ENCODE measurements at places on chromosomes 12 and 14.

- no peak for DNase-seq
Measured at GRCh38 chr12:96201272-96202227, 7.4 kb downstream of the ELK3 start.

DNA sequence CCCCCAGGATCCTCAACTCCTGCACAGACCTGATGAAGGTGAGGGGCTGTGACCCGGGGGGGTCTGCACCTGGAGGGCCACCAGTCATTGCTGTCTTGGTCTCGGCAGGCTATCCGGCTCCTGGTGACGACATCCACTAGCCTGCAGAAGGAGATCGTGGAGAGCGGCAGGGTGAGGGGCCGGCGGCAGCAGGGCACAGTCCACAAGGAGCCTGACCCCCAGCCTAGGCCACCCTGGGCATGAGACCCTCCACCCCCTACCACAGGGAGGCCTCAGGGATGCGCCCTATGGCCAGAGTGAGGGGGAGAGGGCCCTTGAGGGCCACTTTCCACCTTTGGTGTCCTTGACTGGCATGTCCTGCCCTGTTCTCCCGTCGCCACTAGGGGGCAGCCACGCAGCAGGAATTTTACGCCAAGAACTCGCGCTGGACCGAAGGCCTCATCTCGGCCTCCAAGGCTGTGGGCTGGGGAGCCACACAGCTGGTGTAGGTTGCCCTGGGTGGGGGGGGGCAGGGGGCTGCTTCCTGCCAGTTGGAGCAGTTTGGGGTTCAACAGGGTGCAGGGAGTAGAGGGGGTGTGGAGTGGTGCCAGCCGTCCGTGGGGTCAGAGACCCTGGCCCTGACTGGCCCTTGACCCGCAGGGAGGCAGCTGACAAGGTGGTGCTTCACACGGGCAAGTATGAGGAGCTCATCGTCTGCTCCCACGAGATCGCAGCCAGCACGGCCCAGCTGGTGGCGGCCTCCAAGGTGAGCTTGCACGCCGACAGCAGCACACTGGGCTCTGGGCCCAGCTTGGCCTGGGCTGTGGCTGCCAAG lies 25.0 kb downstream of the HIP1R start:
- peak; percentile 91 for DNase-seq

GRCh38 chr14:68811171-68811570 lies 18.3 kb upstream of the ZFP36L1 start:
- no peak for DNase-seq

- DNase-seq: no peak
Measured at GRCh38 chr12:94140556-94140955, 7.8 kb upstream of the PLXNC1 start.

GRCh38 chr14:70810621-70811020 lies 1.3 kb upstream of the MAP3K9 start:
- DNase-seq: no peak

GRCh38 chr12:76679778-76680177 lies 84.1 kb upstream of the ZDHHC17 start:
- no peak for DNase-seq

DNA sequence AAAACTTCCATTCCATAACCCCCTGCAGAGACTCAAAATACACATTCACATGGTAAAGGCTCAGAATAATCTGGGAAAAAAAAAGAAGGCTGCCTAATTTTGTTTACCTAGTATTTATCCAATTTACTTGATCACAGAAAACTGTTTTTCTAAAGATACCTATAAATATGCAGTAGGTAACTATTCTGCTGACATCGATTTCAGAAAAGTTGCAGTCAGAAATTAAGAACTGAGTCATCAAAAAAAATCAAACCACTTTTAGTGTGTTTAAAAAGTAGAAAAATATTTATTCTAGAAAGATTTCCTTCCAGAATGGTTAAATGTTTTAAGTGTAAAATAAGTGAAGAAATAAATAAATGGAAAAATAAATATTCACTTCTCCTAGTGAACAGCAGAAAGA lies 254.5 kb upstream of the CAND1 start:
- no peak for DNase-seq

DNA sequence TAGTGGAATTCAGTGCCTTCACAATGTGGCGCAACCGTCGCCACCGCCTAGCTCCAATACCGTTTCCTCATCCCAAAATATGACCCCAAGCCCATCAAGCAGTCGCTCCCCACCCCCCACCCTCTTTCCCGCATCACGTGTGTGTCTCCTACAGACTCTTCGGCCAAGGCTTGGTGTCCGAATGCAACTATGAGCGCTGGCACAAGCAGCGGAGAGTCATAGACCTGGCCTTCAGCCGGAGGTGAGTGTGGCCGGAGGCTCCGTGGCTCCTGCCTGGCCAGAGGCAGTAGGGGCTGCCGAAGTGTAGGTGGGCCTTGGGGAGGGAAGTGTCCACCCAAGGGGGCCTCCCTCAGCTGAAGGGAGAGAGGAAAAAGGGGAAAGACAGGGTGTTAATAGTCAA lies 15.8 kb downstream of the CYP46A1 start:
- no peak for DNase-seq

DNA sequence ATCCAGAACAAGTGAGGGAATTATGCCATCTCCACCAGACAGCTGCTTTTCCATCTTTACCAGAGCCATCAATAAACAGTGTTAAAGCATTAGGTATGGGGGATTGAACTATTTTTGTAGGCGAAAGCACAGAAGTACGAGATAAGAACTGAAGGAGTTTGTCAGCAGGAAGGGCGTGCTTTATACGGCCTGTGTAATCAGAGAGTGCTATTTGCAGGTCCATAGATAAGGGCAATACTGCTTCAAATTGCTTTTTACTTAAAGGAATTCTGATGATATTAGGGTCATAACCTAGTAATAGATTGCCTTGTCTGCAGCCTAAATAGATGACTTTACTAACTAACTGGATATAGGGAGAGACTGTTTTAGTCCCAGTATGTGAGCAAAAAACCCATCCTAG lies 20.3 kb upstream of the CLEC4E start:
- no peak for DNase-seq

- no peak for DNase-seq
Measured at GRCh38 chr12:90390947-90391346, 564.0 kb downstream of the CCER1 start.

GRCh38 chr14:30053103-30053502 lies 125.5 kb upstream of the PRKD1 start:
- no peak for DNase-seq

GRCh38 chr12:45974171-45974719 lies 16.1 kb downstream of the SCAF11 start:
- no peak for DNase-seq

DNA sequence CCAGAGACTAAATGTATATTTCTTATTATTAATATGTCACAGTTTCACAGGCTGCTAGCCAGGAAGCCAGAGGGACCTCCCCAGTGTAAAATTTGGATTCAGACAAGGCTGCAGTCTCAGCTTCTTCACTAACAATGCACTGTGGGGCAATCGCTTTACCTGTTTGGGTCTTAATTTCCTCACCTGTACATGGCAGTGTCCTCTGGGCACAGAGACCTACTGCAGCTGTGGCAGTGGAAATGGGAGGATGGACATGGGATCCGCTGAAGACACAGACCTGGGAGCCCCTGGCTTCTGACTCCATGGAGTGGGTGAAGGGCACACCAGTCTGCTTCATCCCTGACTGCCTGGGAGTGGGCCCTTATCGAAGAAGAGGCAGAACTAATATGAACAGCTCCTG lies 6.9 kb upstream of the SERPINA5 start:
- no peak for DNase-seq

DNA sequence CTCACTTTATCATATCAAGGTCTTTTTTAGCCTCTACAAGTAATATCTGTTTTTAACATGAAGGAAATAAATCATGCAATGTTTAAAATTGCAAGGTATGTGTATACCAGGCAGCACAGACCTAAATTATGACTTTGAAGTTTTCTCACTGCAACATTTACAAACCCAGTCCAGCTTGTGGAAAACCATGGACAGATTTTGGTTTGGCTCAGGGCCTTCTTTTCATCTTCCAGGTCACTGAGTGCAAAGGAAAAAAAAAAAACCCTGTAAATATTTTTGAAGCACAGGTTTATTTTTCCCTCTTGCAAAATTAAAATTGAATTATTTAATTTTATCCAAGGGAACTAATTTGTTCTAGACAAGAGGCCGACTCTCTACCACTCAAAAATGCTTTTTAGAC lies 13.8 kb downstream of the MGP start:
- no peak for DNase-seq

GRCh38 chr14:75738192-75738591 lies 77.1 kb downstream of the TTLL5 start:
- DNase-seq: no peak

GRCh38 chr12:94507455-94507854 lies 47.8 kb upstream of the CEP83 start:
- DNase-seq: no peak

- DNase-seq: peak; percentile 67
Measured at GRCh38 chr14:64465191-64465822, at the start of gene AKAP5. Gene AKAP5, plus strand, starts transcription at chr14:64465499. Its CDS starts 2,896 bp downstream, at chr14:64468395.

DNA sequence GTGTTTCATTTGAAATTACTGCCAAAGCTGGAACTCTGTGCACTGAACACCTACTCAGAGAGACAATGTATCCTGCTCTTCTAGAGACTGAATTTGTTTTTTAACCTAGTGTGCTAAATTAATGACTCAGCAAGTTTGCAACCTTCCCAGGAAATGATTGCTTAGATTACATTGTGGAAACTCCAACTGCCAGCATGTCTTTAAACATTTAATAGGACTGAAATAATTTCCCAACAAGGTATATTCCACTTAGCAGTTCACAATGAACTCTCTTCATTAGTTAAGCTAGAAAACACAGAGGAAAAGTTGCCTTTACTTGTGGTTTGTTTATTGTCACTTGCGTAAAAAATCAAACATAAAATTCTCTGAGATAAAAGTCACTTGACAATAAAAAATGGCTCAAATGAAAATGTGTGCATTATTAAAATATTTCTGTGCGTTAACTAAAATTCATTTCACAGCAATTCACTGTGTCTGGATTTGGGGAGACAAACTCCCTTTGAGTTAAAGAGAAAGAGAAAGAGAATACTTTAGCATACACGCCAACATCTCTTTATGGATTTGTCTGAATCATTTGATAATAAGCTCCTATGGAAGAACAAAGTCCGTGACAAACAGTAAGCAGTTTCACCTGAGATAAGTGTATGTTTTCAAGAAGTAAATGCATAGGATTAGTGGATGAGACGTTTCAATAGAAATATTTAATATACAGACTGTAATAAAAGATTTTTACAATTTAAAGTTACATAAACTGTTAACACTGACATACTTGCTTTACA lies 284.0 kb downstream of the PRKD1 start:
- no peak for DNase-seq

DNA sequence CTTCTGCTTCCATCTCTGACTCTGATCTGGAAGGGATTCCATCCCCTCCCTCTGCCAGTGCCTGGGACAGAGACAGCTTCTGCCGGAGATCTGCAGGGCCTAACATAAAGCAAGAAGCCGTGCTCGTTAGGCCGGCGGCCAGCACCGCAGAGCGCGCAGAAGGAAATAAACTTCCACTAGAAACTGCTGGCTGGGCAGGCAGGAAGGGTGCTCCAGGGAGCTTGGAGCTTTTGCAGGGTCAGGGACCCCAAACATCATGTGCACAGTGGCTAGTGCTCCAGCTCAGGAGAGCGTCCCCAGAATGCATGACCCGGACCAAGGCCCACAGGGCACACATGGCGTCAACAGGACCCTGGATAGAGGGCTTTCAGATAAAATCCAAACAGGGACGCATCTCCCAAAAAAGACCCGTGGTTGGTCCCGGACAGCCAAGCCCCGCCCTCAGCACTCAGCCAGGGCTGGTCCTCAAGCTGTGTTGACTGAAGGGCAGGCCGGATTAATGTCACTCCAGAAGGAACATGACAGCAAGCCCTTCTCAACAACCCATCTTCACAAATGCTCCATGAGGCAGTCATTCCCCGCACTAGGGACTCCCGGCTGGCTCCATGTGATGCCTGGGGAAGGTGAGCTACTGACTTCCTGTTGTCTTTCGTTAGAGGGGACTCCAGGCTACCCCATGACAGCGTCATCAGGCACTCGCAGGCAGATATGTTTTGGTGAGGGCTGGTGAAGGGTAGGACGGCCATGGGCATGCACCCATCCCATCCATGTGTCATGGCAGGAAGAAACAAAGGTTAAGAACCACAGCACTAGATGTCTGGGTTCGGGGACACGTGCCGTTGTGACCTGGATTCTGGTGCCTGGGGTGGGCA lies 121.5 kb downstream of the CALM1 start:
- DNase-seq: no peak

DNA sequence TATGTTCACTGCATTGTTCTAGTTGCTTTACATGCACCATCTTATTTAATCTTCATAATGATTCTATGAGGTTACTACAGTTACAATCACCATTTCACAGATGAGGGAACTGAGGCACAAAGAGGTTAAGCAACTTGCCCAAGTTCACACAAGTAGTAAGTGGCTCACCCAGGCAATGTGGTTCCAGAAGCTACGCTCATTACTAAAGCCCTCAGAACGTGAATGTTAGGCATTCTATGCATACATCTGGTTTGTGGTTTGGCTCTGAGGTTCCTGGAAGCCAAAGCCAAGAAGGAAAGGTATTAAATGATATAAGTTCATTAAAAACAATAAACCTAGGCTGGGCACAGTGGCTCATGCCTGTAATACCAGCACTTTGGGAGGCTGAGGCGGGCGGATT lies 14.4 kb upstream of the VRTN start:
- no peak for DNase-seq

DNA sequence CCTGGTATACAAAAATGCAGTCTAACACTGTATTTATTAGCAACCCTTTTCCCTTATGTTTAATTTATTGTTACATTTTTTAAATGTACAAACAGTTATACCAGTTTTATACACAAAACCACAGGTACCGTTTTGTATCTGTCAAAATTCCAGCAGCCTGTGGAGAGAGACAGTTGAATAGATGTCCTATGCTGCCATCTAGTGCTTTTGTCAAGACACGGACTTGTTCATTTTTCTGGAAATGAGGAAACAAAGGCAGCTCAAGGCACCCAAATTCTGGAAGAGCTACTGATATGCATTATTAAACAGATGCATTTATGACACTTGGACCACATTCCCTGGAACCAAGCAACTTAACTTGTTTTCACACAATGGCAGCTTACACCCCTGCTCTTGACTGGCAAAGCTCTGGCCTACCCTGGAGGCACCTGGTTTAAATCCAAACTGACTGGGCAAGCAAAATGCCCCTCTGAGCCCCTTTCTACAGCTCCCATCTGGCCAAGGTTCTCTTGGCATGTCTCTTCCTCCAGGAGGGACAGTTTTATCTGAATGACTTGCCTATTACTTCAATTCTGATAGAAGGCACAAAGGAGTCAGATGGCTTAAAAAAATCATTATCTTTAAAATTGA lies 286.9 kb upstream of the PRKD1 start:
- DNase-seq: no peak
